CD4-positive, alpha-beta T cell (primary cell): ENCODE measurements at places on chromosomes 7 and 10. TPM values are rescaled to one million over a fixed set of nuclear protein-coding genes. Genes with fewer than 3 reads are reported as not detected.

Gene GRM3
- total RNA-seq, result not detected

Gene ATG9B
- 16.8 TPM for total RNA-seq

Gene KEL
- not detected for total RNA-seq

Gene CALCR
- not detected for total RNA-seq

Gene TEX36
- total RNA-seq, result not detected

Gene PTPN20
- total RNA-seq, result 2.5 TPM

Gene NKX2-3
- total RNA-seq, result not detected

Gene OR2A1
- total RNA-seq, result 0.11 TPM

Gene SSBP1
- total RNA-seq, result 116 TPM

Gene MINDY4
- 0.36 TPM for total RNA-seq

Gene TMEM273
- 1.8 TPM for total RNA-seq

GRCh38 chr10:90960355-90960814, 39.5 kb upstream of the ANKRD1 start:
- H3K4me1 ChIP-seq, result no peaks in the 10 kb centered on the region
- no peaks in the 10 kb centered on the region for H3K27me3 ChIP-seq
- no peaks in the 10 kb centered on the region for H3K36me3 ChIP-seq
- H3K4me3 ChIP-seq, result no peak overlapping the region
- no peak for DNase-seq

DNA sequence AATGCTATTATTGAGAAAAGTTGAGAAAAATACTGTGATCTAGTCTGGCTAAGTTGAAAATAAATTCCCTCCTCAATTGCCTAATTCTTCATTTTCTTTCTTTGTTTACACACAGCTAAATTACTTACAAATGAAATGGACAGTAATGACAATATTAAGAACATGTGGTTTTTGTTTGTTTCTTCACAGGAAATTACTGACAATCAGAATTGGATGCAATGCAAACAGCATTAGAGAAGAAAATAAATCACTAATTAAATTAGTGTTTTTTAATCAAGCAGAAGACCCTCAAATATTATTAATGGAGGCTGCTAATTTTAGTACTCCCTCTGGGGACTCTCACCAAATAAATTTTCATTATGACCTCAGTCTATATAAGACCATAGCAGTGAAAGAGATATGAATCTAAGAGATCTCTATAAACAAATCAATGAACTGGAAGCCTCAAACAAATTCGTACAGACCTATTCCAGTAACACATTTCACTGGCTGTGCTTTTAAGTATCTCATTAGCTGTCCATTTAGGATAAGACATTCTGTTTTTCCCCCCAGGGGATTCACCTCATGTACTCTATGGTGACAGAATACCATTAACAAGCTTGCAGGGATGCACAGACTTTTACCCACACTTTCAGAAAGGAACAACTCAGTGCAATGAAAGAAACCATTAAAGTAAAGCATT, 202.0 kb upstream of the DGKB start:
- no peaks in the 10 kb centered on the region for H3K27me3 ChIP-seq
- no peaks in the 10 kb centered on the region for H3K4me1 ChIP-seq
- no peak overlapping the region for H3K4me3 ChIP-seq
- DNase-seq, result no peak

- no peak overlapping the region for H3K27ac ChIP-seq
- no peak for DNase-seq
- no peak overlapping the region for H3K4me3 ChIP-seq
Observed at GRCh38 chr10:7151538-7151937, 259.3 kb downstream of the SFMBT2 start.

GRCh38 chr10:109899356-109900331, 23.7 kb downstream of the XPNPEP1 start:
- H3K27ac ChIP-seq, result no peak overlapping the region
- H3K4me3 ChIP-seq, result no peak overlapping the region
- peaks cover 4% of the 10 kb centered on the region for H3K4me1 ChIP-seq
- peaks cover 26% of the 10 kb centered on the region for H3K36me3 ChIP-seq
- DNase-seq, result no peak

DNA sequence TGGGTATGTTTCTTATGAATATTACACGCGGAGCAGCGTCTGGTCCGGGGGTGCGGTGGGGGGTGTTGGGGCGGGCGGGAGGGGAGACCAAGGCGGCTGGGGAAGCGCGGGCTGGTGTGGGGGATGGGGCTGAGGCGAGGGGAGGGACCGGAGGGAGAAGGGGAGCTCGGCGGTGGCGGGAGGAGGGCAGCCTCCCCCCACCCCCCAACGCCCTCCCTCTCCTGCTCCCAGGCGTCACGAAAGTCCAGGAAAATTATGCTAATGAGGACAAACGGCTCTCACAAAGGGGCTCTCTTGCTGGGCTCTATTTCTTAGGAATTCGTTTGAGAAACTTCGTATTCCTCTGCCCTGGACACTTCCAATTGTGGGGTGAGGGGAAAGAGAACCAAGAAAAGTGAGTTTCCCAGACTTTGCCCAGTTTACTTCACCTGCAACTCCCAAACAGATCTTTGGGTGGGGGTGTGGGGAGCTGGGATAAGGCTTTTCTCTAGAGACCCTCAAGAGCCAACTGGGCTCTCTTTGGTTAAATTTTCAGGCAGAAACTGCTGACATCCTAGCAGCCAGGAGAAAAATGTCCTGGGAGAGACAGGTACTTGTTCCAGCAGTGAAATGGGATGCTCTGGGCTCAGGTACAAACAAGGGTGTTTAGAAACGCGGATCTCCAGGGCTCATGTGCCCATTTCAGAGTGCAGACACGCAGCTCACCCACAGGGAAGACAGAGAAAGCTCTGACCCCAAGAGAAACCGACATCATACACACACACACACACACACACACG, 11.7 kb upstream of the HOXA2 start:
- H3K4me1 ChIP-seq, result no peaks in the 10 kb centered on the region
- peaks cover 5% of the 10 kb centered on the region for H3K27me3 ChIP-seq
- no peak overlapping the region for H3K27ac ChIP-seq
- no peak for DNase-seq
- no peaks in the 10 kb centered on the region for H3K36me3 ChIP-seq

DNA sequence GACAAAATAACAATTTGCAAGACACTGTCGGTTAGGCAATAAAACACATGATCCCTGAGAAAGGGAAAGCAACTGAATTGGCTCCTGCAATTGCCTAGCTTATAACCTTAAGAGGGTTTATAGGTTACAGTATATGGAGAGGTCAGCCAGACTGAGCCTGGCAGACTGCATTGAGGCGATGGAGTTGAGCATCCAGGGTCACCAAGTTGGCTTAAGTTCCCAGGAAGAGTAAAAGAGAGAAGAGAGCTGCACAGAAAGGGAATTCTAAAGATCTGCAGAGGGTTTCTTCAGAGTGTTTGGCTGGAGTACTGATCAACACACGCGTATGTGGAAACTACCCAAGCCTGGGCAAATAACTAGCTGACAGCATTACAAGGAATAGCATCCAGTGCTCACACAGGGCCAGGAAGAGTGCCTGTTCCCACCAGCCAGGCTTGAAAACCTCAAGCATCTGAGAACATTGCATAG, 11.2 kb downstream of the ANKMY2 start:
- H3K36me3 ChIP-seq, result no peaks in the 10 kb centered on the region
- no peak for DNase-seq
- H3K4me3 ChIP-seq, result no peak overlapping the region
- H3K4me1 ChIP-seq, result no peaks in the 10 kb centered on the region

- H3K27ac ChIP-seq, result no peak overlapping the region
- no peak for DNase-seq
- H3K27me3 ChIP-seq, result no peaks in the 10 kb centered on the region
- H3K4me3 ChIP-seq, result no peak overlapping the region
- no peaks in the 10 kb centered on the region for H3K4me1 ChIP-seq
Observed at GRCh38 chr7:127047521-127047920, 205.2 kb downstream of the GRM8 start.

DNA sequence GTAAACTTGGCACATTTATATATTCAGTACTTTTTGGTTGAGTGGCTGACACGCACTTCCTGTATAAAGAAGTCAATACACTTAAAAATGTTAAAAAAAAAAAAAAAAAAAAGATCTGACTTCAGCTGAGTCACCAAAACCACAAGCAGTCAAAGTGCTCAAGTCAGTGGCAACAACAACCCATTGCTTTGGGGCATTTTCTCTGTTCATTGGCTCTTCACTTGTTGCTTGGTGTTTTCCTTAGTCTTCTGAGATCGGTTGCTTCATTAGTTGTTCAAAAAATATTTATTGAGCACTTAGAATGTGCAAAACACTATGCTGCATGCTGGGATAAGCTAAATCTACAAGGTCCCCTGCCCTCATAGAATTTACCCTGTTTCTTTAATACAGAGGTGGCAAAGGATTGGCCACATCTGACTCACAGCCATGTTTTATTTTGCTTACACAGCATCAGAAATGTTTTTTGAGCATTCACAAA, 63.7 kb downstream of the ZNRF2 start:
- H3K4me3 ChIP-seq, result peak overlapping the region; percentile 24
- no peaks in the 10 kb centered on the region for H3K36me3 ChIP-seq
- no peaks in the 10 kb centered on the region for H3K27me3 ChIP-seq
- peak overlapping the region; percentile 20 for H3K27ac ChIP-seq

- no peak for DNase-seq
- H3K36me3 ChIP-seq, result no peaks in the 10 kb centered on the region
- no peaks in the 10 kb centered on the region for H3K27me3 ChIP-seq
- H3K27ac ChIP-seq, result no peak overlapping the region
Observed at GRCh38 chr10:116457488-116457887, 29.8 kb downstream of the PNLIPRP3 start.

DNA sequence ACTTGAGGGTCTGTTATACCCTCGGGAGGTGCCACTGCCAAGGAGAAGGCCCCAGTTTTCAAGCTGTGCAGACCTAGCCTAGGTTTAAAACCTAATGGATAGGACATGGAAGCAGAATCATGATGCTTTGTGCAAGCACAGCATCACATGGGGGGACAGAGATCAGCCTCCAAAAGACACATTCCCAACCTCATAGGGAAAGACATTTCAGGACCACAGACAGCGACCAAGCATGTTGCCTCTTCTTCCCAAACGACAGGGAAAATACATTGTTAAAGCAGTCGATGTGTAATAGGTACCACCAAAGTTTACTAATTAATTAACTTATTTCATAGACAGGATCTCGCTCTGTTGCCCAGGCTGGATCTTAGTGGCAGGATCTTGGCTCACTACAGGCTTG, 573.9 kb downstream of the TCERG1L start:
- H3K27me3 ChIP-seq, result no peaks in the 10 kb centered on the region
- H3K4me1 ChIP-seq, result no peaks in the 10 kb centered on the region
- H3K36me3 ChIP-seq, result no peaks in the 10 kb centered on the region
- DNase-seq, result no peak
- H3K4me3 ChIP-seq, result no peak overlapping the region
- H3K27ac ChIP-seq, result no peak overlapping the region

DNA sequence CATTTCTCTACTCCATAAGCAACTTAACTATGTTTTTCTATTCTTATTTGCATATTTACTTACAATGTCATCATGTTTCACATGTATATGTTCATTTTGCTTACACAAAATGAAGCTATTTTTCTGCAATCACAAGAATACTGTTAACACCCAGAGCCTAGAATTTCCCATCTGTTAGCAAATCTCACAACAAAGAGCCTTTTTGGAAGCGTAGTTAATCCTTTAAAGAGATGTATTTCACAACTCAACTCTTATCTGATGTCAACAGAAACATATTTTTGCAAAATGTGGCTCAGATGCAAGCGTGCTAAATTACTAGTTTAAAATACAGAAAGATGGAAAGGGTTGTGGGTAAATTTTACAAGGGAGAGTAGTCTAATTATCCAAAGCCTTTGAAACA, 110.6 kb upstream of the COL1A2 start:
- no peaks in the 10 kb centered on the region for H3K4me1 ChIP-seq
- H3K27ac ChIP-seq, result no peak overlapping the region
- no peak for DNase-seq
- no peaks in the 10 kb centered on the region for H3K36me3 ChIP-seq

- no peak overlapping the region for H3K27ac ChIP-seq
- H3K4me3 ChIP-seq, result no peak overlapping the region
- no peaks in the 10 kb centered on the region for H3K4me1 ChIP-seq
- H3K27me3 ChIP-seq, result no peaks in the 10 kb centered on the region
- H3K36me3 ChIP-seq, result no peaks in the 10 kb centered on the region
Observed at GRCh38 chr7:41156268-41156667, 546.6 kb downstream of the INHBA start.

- H3K36me3 ChIP-seq, result peaks cover 64% of the 10 kb centered on the region
- DNase-seq, result no peak
- H3K27ac ChIP-seq, result no peak overlapping the region
- H3K4me1 ChIP-seq, result no peaks in the 10 kb centered on the region
- no peaks in the 10 kb centered on the region for H3K27me3 ChIP-seq
Observed at GRCh38 chr7:30634193-30634626, 39.5 kb downstream of the GARS1 start.

DNA sequence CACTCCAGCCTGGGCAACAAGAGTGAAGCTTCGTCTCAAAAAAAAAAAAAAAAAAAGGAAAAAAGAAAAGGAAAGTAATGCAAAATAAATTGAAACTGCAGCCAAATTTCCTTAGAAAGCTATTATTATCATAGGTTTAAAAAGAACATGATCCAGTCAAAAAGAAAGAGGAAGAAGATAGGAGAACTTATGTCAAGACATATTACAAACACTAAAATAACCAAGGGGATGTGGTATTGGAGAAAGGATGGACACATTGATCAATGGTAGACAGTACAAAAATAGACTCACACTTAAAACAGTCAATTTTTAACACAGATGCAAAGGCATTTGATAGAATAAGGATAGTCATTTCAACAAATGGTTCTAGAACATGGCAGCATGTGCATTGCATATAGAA, 27.3 kb upstream of the PFKP start:
- H3K27ac ChIP-seq, result no peak overlapping the region
- H3K27me3 ChIP-seq, result no peaks in the 10 kb centered on the region
- H3K4me3 ChIP-seq, result no peak overlapping the region
- no peak for DNase-seq

DNA sequence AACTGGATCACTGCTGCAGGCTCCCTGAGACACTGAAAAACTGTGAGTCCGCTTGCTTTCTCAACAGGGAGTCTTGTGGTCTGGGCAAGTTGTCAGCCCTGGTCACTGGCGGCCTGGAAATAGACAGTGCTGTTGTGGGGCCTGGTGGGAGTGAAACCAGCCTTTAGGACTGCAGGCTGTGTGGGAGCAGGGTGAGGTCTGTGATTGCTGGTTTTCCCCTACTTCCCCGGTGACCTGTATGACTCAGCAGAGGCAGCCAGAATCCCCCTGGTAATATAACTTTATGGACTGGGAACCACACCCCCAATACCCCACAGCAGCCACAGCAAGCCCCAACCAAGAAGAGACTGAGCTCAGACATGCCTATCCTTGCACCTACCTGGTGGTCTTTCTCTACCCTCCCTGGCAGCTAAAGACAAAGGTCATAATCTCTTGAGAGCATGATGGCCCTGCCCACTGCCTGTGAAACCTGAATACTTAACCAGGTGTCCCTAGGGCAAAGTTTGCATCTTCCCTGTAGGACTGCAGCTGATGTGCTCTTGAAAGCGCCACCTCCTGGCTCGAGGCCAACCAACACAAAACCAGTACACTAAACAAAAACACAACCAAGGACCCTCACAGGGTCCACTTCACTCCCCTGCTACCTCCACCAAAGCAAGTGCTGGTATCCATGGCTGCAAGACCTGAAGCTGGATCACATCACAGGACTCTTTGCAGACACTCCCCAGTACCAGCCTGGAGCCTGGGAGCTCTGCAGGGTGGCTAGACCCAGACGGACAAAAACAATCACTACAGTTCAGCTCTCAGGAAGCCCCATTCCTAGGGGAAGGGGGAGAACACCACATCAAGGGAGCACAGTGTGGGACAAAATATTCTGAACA, 7.2 kb upstream of the ADAM22 start:
- DNase-seq, result no peak
- no peaks in the 10 kb centered on the region for H3K27me3 ChIP-seq
- H3K27ac ChIP-seq, result no peak overlapping the region
- H3K36me3 ChIP-seq, result no peaks in the 10 kb centered on the region
